IPS DF 6.9 (cell line): ENCODE measurements at places on chromosomes 3 and 15.

DNA sequence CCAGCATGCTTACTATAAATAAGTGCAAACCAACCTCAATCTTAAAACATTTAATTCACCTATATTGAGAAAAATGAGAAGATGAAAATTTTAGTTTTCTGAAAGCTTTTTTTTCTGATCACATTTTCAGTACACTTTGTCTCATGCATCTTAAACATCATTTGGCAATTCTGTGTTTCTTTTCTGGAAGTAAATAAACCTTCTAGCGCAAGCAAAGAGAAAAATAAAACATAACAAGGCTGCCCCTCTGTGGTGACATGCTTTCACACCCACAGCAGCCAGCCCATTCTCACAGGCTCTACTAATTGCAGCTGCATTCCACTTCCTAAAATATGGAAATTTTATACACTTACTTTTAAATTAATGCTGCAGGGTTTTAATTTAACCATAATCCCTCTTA lies 90.1 kb downstream of the NEK10 start:
- DNase-seq, result no peak

GRCh38 chr3:150180334-150180733 lies 209.6 kb upstream of the PFN2 start:
- no peak for DNase-seq

DNA sequence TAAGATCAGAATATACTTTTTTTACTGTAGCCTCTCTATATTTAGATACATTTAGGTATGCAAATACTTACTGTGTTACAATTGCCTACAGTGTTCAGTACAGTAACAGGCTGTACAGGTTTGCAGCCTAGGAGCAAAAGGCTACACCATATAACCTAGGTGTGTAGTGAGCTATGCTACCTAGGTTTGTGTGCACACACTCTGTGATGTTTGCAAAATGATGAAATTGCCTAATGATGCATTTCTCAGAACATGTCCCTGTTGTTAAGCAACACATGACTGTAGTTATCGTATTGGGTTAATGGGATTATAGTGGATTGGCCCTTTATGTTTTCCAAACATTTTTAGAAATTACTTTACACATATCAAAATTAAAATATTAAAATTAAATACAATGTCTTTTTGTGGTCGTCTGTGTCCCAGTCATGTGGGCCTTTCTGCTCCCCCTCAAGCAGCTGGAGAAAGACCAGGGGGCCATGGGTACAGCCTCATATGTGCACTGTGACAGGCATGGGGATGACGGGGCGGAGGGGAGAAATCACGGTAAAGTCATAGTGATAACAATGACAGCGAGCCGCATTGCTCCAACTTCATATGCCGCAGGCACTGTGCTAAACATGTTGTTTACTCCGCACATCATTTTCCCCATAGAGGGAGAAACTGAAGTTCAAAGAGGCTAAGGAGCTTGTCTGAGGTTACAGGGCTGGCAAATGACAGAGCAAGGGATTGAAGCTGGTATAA lies 27.4 kb upstream of the PLA2G4E start:
- DNase-seq, result no peak

DNA sequence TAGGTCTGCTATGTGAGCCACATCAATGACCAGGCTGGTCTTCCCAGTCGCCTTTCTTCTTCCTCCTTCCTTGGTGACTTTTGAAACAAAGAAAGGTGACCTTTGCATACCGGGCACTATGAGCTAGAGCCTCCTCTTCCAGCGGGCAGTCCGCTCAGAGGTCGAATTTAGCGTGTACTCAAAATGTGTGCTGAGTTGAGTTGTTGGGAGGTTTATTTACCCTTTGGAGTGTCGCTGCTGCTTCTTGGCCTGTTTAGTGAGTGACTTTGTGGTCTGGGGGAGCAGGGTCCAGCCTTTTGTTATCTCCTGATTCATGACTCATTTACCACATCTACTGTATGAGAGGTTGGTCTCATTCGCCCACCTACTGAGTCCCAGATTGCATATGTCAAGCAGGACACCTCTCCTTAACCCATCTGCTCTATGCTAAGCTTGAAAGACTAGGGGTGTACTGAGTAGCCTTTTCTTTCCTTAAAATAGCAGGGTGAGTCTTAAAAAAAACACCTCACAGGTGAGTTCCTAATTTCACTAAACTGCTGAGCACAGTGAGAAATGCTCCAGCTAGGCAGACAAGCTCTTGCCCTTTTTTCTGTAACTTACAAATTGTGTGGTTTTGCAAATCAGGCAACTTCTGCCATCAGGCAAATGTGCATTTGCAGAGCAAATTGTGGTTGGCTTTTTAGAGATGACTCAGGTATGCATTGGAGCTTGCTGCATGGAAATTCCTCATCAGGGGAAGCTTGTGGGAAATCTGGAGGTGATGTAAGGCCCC lies 3.2 kb upstream of the SIAH2 start:
- no peak for DNase-seq

DNA sequence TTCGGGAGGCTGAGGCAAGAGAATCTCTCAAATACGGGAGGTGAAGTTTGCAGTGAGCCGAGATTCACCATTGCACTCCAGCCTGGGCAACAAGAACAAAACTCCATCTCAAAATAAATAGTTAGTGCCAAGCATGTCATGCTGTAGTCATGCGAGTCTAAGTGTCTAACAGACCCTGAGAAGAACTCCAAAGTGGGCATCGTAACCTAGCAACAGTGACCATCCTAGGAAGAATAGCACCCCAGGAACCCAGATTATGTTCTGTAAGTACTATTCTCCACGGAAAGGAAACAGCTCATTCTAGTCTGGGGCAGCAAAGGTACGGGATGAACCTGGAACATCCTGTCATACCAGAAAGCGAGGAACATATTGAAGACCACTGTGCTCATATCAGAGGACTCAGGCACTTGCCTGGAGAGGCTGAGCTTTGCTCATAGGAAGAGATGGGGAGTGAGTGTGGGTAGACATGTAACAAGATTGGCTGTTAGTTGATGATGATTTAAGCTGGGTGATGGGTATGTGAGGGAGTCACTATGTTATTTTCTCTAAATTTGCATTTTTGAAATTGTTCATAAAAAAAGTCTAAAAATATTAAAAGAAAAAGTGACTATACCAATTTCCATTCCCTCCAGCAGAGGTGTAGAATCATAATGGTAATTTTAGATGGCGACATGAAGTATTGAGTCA lies 31.7 kb downstream of the BCL2L10 start:
- DNase-seq, result no peak

DNA sequence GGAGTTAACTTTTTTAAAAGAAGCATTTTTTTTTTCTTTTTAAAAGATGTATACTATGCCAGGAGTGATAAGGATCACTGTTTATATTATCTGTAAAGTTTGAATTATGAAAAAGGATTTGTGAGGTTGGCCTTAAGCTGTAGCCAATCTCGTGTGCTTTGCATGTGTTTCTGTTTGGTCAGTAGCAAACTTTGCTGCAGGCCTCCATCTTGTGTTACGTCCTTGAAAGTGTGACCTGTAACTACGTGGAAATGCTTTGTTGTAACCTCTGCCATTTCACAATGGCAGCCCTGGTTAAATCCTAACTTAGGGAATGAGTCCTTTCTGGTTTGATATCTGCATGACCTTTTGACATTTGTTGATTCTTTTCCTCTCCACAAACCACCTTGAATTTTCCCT lies 1345.6 kb downstream of the NSUN3 start:
- no peak for DNase-seq

- DNase-seq, result no peak
These were observed 192.0 kb upstream of the TPRG1 start for GRCh38 chr3:188979669-188980310.

DNA sequence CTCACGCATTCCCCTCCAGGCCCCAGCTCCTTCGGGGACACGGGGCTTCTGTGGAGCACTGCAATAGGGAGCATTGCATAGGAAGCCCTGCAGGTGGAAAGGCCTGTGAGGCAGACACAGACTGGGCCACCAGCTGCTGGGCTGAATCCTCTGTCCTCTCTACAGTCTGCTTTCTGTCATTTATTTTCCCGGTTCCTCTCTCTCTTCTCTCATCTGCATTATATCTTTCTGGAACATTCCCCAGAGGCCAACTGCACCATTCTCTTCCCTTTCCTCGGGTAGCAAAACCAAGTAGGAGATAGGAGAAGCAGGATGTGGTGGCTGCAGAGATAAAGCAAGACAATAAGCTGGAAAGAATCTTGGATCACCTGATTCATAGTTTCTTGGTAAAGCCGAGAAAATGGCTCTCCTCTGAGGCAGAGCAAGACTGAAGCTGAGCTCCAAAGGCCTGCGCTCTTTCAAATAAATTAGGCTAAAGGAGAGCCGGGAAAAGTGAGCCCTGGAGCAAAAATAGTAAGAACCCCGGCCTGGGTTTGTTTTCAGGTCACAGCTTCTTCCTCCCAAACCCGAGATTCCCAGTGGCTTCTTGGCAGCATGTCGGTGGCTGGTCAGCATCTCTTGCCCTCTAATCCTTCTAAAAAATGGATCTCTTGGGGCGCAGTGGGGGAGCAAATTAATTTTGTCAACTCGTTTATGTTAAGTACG lies 5.3 kb downstream of the TM4SF4 start:
- no peak for DNase-seq

DNA sequence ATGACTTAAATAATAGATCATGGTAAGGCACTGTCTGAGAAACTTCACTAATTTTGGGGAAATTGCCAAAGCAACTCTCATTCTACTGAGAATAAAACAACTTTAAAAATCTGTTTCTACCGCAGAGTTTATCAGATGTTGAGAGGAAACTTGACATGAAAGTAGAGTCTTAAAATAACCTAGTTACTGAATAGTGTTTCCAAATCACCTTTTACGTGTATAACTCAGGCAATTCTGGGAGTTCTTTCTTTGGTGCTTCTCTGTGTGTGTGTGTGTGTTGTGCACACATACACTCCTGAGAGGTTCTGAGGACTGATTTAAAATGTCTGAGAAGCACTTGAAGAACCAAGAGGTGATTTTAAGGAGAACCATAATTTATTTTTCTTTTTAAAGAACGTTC lies 236.6 kb downstream of the SV2B start:
- DNase-seq, result no peak

DNA sequence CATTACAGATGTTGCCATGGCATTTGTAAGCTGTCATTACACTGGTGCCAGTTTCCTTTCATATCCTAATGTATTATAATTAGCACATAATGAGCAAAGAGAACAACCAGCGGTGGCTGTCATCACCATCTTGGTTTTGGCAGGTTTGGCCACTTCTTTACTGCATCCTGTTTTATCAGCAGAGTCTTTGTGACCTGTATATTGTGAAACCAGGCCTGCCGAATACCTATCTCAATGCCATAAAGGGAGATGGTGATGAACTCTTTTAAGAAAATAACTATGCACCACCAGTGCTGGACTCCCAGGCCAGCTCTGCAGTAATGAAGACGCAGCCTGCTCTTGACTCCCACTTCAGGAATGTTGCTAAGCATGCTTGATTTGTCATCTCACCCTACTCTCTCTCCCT lies 458.1 kb upstream of the NR2F2 start:
- no peak for DNase-seq

DNA sequence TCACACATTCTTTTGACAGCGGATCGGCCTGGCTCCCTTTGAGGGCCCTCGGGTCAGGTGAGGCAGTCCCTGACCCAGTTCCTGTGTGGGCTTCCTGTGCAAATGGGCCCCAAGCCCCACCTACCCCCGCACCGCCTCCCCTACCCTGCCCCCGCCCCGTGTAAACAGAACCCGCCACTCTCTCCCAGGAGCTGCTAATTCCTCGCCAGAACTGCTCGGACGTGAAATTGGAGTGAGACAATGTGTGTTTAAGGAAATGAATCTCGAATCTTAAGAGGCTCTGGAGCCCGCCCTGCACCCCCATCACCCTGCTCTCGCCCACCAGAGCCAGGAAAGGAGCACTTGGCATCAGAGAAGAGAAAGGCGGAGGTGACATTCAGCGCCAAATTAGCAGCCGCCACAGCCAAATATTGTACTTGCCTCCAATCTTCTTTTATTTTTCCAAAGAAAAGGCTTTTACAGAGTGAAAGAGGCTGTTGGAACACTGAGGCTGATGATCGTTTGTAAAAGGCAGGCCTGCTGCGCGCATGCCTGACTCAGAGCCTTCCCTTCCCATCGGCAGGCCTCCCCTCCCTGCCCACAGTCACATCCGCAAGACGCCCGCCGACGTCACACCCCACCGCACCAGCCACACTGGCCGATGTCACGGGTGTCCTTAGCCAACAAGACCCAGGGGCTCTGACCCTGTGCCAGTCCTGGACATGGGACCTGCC lies 53.1 kb downstream of the CACNA2D2 start:
- DNase-seq, result no peak

- DNase-seq, result no peak
These were observed 13.1 kb upstream of the SLC35G2 start for GRCh38 chr3:136805795-136806194.

GRCh38 chr3:169148448-169149348 lies 514.8 kb downstream of the MECOM start:
- no peak for DNase-seq

- no peak for DNase-seq
These were observed 386 bp downstream of the SQOR start for GRCh38 chr15:45635191-45635638.

GRCh38 chr3:134035836-134036235 lies 6.1 kb upstream of the SLCO2A1 start:
- DNase-seq, result no peak

GRCh38 chr3:196969660-196970546 lies 1.3 kb upstream of the PIGZ start:
- DNase-seq, result no peak

DNA sequence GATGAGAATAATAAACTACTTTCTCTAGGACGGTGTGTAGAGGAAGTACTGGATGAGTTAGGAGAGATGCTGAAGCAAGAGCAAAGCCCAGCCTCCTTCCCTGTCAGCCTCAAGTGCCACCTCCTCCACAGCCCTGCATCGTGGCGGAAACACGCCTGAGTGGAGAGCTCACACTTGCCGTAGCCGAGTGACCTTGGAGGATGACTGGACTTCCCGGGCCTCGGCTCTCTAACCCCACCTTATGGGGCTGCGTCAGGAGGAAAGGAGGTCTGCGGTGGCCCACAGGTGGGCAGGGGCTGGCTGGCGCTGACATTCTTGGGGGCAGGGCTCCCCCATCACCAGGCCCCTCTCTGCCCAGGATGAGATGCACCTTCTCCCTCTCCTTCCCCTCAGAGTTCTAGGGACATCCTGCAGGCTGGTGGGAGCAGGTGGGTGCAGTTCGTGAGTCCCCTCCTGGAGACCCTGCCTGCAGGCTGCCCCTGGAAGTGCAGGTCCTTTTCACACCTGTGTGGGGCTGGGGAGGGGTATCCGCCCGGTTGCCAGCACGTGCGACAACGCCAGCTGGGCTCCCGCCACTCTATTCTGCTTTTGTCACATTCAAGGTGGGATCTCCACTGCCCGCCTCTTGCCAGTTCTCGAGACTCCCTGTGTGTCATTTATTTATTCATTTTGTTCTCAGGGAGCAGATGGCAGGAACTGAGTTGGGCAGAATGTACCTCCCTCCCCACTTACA lies 175.2 kb downstream of the MEGF11 start:
- DNase-seq, result no peak

DNA sequence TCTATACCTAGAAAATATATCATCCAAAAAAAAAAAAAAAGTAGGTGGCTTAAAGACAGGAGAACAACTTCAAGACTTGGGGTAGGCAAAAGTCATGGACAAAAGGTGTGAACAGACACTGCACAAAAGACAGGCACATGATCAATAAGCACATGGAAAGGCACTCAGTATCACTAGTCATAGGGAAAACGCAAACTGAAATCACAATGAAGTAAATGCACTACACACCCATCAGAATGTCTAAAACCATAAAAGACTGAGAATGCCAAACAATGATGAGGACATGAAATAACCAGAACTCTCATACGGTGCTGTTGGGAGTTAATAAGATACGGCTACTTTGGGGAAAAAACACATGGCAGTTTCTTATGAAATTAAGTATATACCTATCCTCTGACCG lies 40.0 kb downstream of the CHSY1 start:
- DNase-seq, result no peak
